ENCODE measurements at places on chromosomes 12 and 14.

DNA sequence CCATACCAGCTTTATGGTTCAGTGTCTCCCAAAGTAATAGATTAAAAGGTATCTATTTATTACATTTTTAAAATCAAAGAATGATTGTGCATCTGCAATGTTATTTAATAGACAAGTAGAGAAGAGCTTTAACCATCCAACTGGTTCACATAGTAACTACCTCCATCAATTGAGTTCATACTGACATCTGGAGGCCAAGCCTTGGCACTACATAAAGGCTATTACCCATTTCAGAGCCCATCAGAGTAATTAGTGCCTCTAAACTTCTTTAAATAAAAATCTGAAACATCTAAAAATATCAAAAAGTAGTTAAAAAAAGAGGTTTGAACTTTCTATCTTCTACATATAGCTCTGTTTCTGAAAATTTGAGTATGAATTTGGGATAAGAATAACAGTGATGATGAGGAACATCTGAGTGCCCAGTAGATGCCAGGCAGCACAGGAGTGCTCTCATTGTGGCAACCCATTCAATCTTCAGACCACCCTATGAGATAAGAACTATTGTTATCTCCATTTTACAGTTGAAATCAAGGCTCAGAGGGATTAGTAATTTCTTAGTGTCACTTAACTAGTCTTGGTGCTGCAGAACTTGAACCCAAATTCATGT is 132.9 kb upstream of the DAAM1 start:
- peak; percentile 33 for DNase-seq

DNA sequence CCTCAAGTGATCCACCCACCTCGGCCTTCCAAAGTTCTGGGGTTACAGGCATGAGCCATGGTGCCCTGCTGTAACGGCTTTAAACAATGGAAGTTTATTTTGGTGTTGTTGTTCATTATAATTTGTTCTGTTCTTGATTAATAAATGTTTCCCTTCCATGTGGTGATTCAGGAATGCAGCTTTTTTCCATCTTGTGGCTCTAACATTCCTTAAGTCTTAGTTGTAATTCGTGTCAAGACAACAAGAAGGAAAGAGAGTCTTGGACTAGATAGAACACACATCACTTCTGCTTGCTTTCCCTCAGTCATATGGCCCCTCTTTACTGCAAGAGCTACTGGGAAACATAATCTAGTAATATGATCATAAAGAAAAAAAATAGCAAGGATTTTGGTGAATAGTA is 211.6 kb downstream of the SLC6A15 start:
- DNase-seq = no peak

- DNase-seq = no peak
These were observed 530.1 kb downstream of the NRXN3 start for GRCh38 chr14:78700236-78700635.

DNA sequence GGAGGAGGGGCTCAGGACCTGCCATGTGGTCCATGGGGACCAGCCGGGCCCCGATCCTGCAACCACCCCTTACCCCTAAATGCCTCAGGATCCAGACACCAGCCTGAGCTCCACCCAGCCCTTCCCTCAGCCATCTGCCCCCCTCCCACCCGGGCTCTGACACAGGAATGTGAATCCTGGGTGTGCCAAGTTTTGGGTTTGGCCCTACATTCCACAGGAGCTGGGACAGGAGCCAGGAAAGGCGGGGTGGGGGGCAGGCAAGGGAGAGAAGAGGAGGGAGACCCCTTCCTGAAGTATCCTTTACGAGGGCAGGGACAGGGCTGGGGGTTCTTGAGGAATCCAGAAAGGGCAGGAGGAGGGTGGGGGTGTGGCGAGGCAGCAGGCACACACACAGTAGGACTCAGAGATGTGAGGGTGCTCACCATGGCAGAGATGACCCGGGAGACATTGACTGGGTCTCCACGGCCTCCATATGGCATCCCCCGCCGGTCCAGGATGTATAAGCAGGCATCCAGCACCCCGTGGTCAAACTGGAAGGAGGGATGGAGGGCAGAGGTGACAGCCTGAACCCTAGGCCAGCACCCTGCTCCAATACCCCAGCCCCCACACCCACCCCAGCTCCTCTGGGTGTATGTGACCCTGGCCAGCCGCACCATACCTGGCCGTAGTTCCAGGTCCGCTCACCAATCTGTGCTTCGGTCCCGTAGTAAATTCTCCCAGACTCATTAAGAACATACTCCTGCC is 3.5 kb downstream of the TGM1 start:
- DNase-seq = no peak

- no peak for DNase-seq
These were observed 65.1 kb downstream of the PPP1R36 start for GRCh38 chr14:64614805-64615391.

DNA sequence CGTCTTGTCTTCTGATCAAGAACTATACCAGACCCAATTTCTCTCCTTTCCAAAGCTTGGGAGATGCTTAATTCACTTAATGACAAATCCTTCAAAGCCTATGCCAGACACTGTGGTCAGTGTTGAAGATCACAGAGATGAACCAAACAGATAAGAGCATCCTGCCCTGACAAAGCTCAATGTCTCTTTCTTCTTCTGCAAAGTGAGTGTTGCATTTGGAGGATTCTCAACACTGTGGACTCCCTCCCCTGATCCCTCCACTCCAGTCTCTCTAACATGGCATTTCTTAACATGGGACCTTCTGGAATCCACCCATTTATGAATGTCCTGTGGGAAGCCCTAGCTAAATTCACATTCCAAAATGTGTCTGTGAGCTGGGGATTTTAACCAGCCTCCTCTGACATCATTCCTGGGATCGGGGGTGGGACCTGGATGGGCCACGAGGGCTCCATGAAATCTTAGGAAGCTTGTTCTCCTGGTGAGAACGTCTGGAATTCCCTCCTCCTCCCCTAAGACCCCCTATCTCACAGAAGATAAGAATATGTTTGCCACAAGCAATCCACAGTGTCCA is 20.3 kb downstream of the SYNE3 start:
- DNase-seq = no peak

- no peak for DNase-seq
These were observed 28.7 kb downstream of the NKX2-8 start for GRCh38 chr14:36553656-36554260.

DNA sequence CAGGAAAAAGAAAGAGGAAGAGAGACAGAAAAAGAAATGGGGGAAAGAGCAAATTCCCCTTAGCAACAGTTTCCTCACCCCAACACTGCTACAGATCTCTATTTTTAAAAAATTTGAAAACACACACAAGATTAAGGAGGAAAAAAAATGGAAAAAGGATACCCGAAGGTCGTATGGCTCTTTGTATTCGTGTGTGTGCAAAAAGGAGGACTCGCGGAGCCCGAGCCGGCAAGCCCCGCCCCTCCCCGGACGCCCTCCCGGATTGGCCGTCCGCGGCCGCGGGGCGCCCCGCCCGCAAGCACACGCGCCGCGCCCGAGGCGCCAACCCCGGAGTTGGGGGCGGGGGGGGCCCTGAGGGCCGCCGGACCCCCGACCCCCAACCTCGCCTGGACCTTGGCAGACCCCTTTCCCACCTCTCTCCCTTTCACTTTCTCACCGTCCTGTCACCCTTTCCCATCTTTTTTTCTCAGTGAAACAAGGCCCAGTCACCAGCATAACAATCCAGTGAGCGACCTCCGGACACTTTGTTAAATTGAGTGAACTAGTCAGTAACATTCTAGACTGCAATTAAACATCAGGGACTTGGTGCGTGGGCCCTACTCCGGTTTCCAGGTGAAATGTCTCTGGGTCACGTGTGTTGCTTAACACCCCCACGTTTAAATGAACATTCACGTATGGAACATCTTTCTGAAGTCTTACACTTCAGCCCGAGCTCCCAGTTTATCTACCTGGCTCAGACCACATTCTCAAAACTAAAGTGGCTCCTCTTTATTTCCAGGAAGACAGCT is at the start of gene C14orf93:
TSS of gene C14orf93 (minus strand) at position 205 of the 788 bp plus-strand sequence. CDS start 11,120 bp downstream, outside the sequence.
- DNase-seq = peak; percentile 68

- peak; percentile 64 for DNase-seq
These were observed 1.4 kb upstream of the ABCD2 start for GRCh38 chr12:39620659-39621658.

DNA sequence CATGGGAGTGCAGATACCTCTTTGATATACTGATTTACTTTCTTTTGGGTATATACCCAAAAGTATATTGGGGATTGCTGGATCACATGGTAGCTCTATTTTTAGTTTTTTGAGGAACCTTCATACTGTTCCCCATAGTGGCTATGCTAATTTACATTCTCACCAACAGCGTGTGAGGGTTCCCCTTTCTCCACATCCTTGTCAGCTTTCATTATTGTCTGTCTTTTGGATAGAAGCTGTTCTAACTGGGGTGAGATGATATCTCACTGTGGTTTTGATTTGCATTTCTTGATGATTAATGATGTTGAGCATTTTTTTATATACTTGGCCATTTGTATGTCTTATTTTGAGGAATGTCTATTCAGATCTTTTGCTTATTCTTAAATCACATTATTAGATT is 44.1 kb upstream of the JDP2 start:
- peak; percentile 0 for DNase-seq

DNA sequence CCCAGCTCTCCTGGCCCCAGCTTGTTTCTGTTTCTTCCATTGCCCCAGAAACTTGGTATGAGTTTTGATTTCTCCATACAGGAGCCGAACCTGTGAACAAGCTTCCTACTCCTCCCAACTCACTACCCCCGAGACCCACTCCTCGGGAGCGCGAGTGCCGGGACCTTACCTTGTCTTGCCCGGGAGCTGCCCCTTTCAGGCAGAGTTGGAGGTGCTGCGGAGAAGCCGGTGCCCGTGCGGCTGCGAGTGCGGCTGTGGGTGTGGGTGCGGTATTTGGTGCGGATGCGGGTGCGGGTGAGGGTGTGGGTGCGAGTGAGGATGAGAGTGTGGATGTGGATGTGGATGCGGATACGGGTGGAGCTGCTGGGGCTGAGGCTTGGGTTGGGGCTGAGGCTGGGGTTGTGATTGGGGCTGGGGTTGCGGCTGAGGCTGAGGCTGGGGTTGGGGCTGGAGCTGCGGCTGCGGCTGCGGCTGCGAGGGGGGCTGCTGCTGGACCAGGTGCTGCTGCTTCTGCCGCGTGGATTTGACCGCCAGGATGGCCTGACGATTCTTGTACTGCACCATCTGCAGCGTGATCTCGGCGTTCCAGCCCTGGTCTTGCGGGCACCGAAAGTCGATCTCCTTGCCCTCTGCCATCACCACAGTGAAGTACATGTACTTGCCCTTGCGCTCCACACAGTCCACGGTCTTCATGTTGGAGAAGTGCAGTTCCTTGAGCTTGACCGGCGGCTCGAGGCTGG is 1.1 kb downstream of the PHLDA1 start:
- DNase-seq = peak; percentile 71

GRCh38 chr14:77603654-77604255 is 12.7 kb downstream of the SPTLC2 start:
- DNase-seq = no peak

Measured in CD4-positive, alpha-beta T cell treated with Interleukin-4 for 4 hours (primary cell).